ENCODE measurements at places on chromosomes 5 and 9. TPM values are rescaled to one million over a fixed set of nuclear protein-coding genes. Genes with fewer than 3 reads are reported as not detected.
A peak's percentile ranks its signal among the peaks of the same experiment; 100 is the strongest.

GRCh38 chr5:74127381-74128320 lies 501.7 kb downstream of the ARHGEF28 start:
- H3K36me3 ChIP-seq, result no peaks in the 10 kb centered on the region
- peak; percentile 63 for DNase-seq
- H3K27ac ChIP-seq, result no peak overlapping the region
- H3K27me3 ChIP-seq, result no peaks in the 10 kb centered on the region

The CTXN3 gene
- not detected for polyA plus RNA-seq

DNA sequence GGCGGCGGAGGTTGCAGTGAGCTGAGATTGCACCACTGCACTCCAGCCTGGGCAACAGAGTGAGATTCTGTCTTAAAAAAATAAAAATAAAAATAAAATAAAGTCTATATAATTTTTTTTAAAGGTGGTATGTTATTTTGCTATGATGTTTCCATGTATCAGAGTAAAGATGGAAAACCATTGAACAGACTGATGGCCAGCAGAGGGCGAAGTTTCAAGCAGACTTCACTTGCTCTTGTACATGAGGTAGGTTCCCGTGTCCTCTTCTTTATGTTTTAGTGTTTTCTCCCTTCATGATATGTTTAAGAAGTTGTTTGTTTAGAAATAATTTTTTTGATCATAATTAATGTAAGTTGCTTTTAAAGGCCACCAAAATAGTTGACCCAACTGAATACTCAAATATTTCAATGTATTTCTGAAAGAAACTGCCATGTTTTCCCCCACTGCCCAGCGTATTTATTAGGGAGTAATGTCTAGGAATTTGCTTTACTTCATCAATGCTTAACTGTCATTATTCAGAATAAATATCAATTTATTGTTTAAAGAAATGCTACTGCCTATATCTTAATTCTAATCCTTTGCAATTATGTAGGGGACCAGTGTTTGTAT lies 146.4 kb downstream of the HACD4 start:
- H3K36me3 ChIP-seq, result peaks cover 6% of the 10 kb centered on the region
- no peaks in the 10 kb centered on the region for H3K4me1 ChIP-seq
- H3K27me3 ChIP-seq, result no peaks in the 10 kb centered on the region
- DNase-seq, result peak; percentile 60
- H3K4me3 ChIP-seq, result no peak overlapping the region
- no peak overlapping the region for H3K27ac ChIP-seq

GRCh38 chr9:113678119-113678858 lies 197.8 kb upstream of the ZNF618 start:
- no peak overlapping the region for H3K4me3 ChIP-seq
- H3K36me3 ChIP-seq, result no peaks in the 10 kb centered on the region
- no peak overlapping the region for H3K27ac ChIP-seq
- peaks cover 21% of the 10 kb centered on the region for H3K27me3 ChIP-seq

The IFNE gene
- 0.73 TPM for polyA plus RNA-seq

GRCh38 chr5:159240301-159240870 lies 22.7 kb upstream of the UBLCP1 start:
- DNase-seq, result peak; percentile 23
- no peaks in the 10 kb centered on the region for H3K27me3 ChIP-seq
- no peaks in the 10 kb centered on the region for H3K36me3 ChIP-seq
- no peaks in the 10 kb centered on the region for H3K4me1 ChIP-seq

- DNase-seq, result no peak
- H3K27me3 ChIP-seq, result no peaks in the 10 kb centered on the region
- H3K27ac ChIP-seq, result no peak overlapping the region
- H3K36me3 ChIP-seq, result no peaks in the 10 kb centered on the region
- H3K4me1 ChIP-seq, result no peaks in the 10 kb centered on the region
- H3K4me3 ChIP-seq, result no peak overlapping the region
Observed at GRCh38 chr9:95653246-95653645, 136.5 kb upstream of the PTCH1 start.

DNA sequence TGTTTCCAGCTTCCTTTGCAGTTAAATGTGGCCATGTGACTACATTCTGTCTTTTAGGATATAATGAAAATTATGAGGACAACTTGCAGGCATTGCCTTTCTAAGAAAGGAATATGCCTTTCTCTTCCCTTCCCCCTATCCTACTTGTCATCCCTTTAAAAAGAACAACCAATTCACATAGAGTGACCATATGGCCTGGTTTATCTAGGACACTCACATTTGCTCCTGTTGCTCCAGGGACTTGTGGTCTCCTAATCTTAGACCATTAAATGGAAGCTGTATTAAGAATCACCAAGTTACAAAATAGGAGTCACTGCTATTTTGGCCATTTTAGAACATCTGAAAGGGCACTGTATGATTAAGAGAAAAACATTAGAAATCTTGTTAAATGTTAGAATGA lies 520.3 kb downstream of the DTWD2 start:
- DNase-seq, result no peak
- H3K4me1 ChIP-seq, result no peaks in the 10 kb centered on the region
- H3K36me3 ChIP-seq, result no peaks in the 10 kb centered on the region
- no peak overlapping the region for H3K27ac ChIP-seq
- no peak overlapping the region for H3K4me3 ChIP-seq
- no peaks in the 10 kb centered on the region for H3K27me3 ChIP-seq

GRCh38 chr5:174223355-174223754 lies 177.8 kb downstream of the NSG2 start:
- no peak overlapping the region for H3K27ac ChIP-seq
- no peaks in the 10 kb centered on the region for H3K4me1 ChIP-seq
- no peak overlapping the region for H3K4me3 ChIP-seq
- no peaks in the 10 kb centered on the region for H3K27me3 ChIP-seq
- DNase-seq, result no peak
- no peaks in the 10 kb centered on the region for H3K36me3 ChIP-seq

The GLRA1 gene
- polyA plus RNA-seq, result not detected

The SLC6A7 gene
- polyA plus RNA-seq, result 0.81 TPM

DNA sequence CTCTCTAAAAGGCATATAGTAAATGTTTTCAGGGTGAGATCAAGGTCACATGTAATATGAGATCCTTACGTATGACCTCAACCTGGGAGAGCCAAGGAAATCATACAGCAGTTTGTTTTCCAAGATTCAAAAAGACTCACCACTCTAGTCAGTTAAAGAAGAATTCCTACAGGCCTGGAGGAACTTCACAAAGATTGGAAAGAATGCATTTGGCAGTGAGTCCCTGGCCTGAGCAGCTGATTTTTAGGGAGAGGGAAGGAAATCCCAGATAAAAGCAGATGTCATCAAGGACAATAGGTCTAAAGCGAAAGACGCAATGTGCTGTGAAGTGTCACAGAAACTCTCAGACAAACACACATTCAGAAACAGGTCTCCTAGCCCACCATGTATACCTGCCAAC lies 424.0 kb upstream of the ZNF462 start:
- no peaks in the 10 kb centered on the region for H3K36me3 ChIP-seq
- H3K27ac ChIP-seq, result no peak overlapping the region
- no peak overlapping the region for H3K4me3 ChIP-seq

DNA sequence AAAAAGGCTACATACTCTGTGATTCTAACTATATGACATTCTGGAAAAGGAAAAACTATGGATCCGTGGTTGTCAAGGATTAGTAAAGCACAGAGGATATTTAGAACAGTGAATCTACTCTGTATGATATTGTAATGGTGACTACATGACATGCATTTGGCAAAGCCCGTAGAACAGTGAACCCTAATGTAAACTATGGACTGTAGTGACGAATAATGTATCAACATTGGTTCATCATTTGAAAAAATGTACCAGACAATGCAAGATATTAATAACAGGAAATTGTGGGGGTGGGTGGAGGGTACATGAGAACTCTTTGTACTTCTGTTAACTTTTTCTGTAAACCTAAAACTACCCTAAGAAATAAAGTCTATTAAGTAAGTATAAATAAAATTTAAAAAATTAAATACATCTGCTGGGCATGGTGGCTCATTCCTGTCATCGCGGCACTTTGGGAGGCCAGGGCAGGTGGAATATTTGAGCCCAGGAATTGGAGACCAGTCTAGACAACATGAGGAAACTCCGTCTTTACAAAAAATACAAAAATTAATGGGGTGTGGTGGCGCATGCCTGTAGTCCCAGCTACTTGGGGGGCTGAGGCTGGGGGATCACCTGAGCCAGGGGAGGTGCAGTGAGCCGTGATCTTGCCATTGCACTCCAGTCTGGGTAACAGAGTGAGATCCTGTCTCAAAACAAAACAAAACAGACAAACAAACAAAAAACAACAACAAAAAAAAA lies 101.7 kb upstream of the TBC1D2 start:
- H3K27me3 ChIP-seq, result no peaks in the 10 kb centered on the region
- H3K27ac ChIP-seq, result no peak overlapping the region
- no peak overlapping the region for H3K4me3 ChIP-seq
- no peak for DNase-seq
- no peaks in the 10 kb centered on the region for H3K36me3 ChIP-seq

DNA sequence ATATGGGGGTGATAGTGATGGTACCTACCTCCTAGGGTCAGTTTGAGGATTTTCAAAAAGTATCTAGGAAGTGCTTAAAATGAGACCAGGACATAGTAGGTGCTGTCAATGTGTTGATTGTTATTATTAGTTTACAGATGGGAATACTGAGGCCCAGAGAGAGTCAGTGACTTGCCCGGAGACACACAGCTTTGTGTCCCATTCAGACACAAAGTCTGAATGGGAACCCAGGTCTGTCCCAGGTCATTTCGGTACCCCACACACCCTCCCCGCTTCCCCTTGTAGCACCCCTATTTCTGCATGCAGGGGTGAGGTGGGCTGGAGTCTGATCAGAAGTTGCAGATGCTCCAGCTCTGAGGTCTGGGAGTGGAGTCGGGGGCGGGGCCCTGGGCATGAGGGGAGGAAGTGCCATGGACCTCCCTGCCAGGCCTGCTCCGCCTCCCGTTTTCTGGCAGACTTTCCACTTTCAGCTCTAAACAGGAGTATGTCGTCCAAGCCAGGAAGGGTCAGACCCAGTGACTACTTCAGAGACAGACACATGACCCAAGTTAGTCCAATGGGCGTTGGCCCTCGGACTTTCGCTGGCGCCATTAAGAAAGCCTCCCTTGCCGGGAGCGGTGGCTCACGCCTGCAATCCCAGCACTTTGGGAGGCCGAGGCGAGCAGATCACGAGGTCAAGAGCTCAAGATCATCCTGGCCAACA lies 3.2 kb upstream of the DBN1 start:
- H3K36me3 ChIP-seq, result no peaks in the 10 kb centered on the region
- H3K4me3 ChIP-seq, result no peak overlapping the region
- no peak overlapping the region for H3K27ac ChIP-seq
- no peak for DNase-seq
- H3K27me3 ChIP-seq, result no peaks in the 10 kb centered on the region

The SEMA5A gene
- polyA plus RNA-seq, result 1.9 TPM

DNA sequence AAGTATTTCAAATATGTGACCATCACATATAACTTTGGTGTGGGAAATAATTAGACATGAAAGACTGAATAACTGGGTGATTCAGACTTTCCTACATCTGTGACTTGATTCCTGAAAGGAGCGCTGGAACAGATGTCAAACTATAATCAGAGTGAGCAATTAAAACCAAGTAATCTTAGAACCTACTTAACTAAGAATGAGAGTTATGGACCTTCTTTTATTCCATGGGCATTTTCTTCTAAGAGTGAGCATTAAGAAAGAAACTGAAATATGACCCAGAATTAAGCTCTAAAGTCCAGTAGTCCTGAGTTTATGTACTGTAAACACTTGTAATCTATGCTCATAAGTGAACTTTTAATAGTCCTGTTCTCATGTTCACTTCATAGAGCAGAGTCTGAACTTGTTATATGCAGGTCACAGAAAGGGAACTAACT lies 68.4 kb downstream of the PAM start:
- H3K4me1 ChIP-seq, result no peaks in the 10 kb centered on the region
- H3K4me3 ChIP-seq, result no peak overlapping the region
- H3K36me3 ChIP-seq, result no peaks in the 10 kb centered on the region
- H3K27ac ChIP-seq, result peak overlapping the region; percentile 57

GRCh38 chr5:171835066-171835465 lies 49.4 kb downstream of the SMIM23 start:
- H3K27ac ChIP-seq, result no peak overlapping the region
- H3K27me3 ChIP-seq, result no peaks in the 10 kb centered on the region
- no peak overlapping the region for H3K4me3 ChIP-seq
- H3K4me1 ChIP-seq, result no peaks in the 10 kb centered on the region
- DNase-seq, result no peak
- H3K36me3 ChIP-seq, result no peaks in the 10 kb centered on the region

DNA sequence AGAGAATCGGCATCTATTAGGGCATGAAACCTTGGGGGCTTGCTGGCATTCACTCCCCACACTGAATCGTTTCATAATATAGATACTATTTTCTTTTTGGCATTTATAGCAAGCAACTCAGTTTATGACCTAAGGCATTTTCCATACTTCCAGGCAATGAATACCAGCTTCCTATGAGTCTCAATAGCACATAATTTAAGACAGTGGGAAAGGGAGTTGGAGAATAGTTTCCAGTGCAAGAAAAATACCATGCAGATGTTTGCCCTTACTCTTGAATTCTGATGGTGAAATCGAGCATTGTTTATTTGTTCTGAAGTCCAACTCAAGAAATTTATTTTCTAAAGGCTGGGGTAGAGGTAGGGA lies 175.8 kb upstream of the KLF9 start:
- H3K4me1 ChIP-seq, result no peaks in the 10 kb centered on the region
- H3K27me3 ChIP-seq, result no peaks in the 10 kb centered on the region
- no peaks in the 10 kb centered on the region for H3K36me3 ChIP-seq
- no peak overlapping the region for H3K27ac ChIP-seq

DNA sequence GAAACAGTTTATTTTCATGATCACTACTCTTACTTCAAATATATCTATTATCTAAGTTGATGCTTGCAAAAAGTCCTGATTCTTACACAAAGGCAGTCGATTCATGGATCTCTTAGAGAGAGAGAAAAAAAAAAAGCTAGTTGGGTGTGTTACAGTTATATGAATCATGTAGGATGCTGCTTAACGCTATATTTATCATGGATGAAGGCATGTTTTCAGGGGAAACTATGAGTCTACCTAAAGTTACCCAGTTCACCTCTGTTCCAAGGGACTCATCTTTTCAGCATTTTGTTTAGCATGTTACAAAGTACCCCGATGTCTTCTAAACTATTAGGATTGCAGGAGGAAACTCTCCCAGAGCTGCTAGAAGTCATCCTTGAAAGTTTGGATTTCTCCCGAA lies 13.5 kb downstream of the TMC1 start:
- H3K4me3 ChIP-seq, result no peak overlapping the region
- DNase-seq, result no peak
- H3K4me1 ChIP-seq, result no peaks in the 10 kb centered on the region
- no peaks in the 10 kb centered on the region for H3K27me3 ChIP-seq
- H3K27ac ChIP-seq, result no peak overlapping the region

The FYB1 gene
- polyA plus RNA-seq, result 6.2 TPM

Data from small intestine (tissue), 16 donors.